ENCODE measurements at places on chromosomes 12 and 14.

DNA sequence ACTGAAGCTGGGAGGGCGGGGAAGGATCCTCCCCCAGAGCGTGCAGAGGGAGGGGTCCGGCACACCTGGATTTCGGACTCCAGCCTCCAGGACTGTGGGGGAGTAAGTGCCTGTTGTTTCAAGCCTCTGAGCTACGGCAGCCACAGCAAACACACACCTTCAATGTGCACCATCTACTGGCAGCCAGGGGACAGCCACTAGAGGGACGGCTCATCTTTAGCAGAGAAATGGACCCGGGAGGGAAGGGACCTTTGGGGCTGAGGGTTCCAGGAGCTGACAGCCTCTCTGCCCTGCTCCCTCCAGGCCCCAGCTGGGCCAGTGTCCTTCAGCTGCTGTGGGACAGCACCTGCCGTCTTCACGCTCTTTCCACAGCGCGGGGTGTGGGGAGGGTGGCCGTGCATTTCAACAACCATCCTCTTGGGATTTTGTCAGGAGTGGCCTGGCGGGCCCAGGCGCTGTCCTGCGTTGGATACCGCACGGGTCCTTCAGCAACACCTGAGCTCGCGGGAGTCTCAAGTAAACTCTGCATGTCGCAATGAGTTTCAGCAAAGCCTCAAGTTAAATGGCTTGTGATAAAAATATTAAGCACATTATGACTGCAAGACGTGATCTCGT is 209.2 kb upstream of the C14orf180 start:
- DNase-seq, result no peak

DNA sequence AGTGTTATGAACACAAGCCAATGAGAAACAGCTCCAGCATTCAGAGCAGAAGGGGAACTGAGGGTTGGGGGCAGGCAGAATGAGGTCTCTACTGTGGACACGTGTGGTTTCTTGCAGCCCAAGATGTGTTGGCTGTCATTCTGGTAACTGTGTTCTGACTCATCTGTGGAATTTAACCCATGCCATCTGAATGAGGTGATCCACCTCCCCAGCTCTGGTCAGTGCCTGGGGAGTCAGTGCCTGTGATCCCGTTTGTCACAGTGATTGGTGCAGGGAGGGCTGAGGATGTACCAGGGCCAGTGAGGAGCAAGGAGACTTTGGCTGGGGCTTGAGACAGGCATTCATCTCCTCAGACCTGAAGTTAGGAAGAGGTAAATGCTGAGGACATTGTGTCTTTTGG is 216.8 kb downstream of the MSRB3 start:
- DNase-seq, result no peak

- peak; percentile 9 for DNase-seq
These were observed 2.0 kb downstream of the SCYL2 start for GRCh38 chr12:100268835-100269564.

DNA sequence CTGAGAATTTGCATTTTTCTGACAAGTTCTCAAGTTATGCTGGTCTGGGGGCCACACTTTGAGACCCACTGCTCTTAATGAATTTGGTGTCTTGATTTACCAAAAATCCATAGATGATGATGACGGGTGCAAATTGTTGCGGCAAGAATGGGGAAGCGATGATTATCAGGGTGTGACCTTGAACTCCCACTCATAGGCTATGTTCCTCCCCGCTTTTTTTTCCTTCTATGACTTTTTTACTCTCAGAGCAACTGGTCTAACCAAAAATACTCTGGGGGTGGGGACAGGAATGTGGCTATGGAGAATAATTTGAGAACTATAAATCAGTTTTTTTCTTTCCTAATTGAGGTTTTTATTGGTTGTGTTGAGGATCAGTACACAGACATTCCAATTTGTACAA is 83.6 kb downstream of the PPFIBP1 start:
- peak; percentile 73 for DNase-seq

DNA sequence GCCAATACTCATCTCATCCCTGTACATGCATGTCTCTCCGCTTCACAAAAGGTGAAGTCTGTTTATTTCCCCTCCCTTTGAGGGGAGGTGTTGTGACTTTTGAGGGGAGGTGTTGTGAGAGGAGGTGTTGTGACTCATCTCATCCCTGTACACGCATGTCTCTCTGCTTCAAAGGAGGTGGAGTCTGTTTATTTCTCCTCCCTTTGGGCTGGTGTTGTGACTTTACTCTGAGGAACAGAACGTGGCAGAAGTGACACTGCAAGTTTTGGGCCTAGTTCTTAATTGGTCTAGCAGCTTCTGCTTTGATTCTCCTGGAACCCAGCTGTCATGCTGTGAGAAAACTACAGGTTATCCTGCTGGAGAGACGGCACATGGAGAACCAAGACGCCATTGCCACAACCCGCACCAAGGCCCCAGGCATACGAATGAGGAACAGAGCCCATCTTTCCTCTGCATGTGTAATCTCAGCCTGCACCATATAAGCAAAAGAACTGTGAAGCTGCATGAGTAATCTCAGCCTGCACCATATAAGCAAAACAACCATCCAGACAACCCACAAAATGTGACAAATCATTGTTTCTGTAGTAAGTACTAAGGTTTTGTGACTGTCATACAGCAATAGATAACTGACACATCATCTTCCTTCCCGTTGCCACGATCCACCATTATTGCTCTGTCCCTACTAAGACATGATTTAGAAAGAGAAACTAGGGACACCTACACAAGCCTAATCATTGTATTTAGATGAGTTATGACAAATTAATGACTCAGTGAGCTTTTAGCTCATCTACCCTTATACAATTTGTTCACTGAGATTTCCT is 30.0 kb downstream of the GALNT4 start:
- DNase-seq, result peak; percentile 92

- peak; percentile 96 for DNase-seq
These were observed 50.9 kb downstream of the ZFP36L1 start for GRCh38 chr14:68741839-68742470.

GRCh38 chr12:78792052-78792698 is 72.4 kb upstream of the SYT1 start:
- no peak for DNase-seq

- DNase-seq, result no peak
These were observed 77.9 kb downstream of the EP400 start for GRCh38 chr12:132027636-132028035.

DNA sequence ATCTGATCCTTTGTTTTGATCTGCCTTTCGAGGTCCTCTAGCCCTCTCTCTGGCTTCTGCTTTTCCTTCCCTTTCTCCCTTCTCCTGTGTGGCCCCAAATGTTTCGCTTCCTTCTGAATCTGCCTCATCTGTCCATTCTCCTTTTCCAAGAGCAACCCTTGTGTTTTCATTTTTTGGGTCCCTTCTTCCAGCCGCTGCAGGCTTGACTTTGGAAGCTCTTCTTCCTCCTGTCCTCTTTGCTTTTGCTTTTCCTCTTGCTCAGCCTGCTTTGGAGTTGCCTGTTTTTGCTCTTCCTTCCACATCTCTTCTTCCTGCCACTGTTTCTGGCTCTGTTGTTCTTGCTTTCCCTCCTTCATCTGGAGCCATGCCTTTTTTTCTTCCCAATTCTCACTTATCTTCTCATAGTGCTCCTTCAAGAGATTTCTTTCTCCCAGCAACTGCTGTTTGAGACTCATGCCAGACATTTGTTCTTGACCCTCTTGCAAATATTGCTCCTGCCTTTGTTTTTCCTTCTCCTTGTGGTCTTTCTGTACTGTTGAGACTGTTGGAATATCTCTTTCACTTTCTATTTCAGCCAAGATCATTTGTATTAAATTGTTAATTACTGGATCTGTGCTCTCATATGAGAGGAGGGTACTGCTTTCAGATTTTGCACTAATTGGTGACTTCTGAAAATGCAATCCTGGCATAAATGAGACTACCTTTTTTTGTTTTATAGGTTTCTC is 42.4 kb downstream of the FAM186A start:
- DNase-seq, result peak; percentile 11

DNA sequence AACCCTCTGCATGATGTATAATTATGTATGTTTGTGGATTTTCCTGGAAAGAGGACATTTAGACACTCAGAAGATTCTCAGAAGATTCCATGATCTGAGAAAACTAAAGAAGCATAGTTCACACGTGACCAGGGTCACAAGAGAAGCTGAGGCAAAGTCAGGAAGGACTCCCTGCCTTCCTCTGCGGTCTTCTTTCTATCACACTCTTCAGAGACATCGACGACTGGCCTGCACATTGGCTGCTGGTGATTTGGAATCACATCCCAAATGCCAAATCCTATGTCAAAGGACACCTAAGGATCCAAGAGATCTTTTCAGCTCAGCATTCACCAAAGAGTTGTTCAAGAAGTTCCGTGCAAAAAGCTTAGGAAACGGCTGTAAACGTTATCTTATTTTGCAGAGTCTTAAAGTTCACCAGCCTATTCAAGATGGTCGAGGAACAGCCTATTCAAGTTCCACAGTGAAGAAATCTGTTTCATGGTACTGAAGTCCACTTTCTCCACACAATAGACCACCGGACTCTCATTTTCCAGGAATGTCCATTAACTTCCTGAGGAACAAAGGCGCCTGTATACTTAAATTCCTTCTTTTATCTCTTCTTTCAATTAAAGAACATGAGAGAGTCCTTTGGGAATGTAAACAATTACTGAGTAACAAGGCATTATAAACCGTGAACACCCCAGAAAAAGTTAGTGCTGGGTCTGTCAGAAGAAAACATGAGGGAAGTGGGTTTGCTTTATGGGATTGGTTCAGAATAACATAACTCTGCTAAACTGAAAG is 42.1 kb downstream of the IGF1 start:
- no peak for DNase-seq

DNA sequence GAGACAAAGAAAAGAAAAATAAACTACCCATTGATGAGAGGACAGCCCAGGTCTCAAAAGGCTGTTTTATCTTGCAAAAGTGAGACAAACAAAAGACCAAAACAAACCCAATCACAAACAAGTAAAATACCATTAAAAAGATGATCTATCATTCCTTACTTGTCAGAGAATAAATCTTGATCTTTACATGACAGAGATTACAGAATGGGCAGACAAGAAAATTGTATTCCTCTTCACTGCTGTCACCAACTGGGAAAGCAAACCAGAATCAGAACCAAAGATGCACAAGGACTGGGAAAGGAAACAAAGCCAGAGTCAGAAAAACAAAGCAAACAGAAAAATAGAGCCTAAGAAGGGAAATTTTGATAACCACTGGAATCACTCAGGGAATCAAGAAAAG is 444.0 kb upstream of the PDE3A start:
- DNase-seq, result no peak

DNA sequence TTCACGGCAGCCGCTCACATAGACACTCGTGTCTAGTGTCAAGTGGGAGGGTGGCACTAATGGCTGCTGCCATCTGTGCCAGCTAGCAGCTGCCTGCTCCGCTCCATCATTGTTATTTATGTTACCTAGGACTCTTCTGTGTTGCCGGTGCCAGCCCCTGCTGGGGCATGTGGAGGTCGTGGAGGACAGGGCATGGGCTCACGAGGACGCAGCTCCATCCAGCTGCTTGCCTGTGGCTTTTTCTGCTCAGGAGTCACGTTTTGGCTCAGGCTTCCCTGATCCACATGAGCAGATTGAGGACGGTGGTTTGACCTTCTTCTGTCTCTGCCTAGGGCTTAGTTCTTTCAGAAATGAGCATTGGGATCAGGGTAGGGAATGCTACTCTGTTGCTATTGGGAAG is 31.2 kb downstream of the TPCN1 start:
- no peak for DNase-seq

- DNase-seq, result no peak
These were observed 170.6 kb upstream of the MDGA2 start for GRCh38 chr14:47846008-47846407.

- DNase-seq, result no peak
These were observed 156.7 kb downstream of the KIF26A start for GRCh38 chr14:104294983-104295680.

GRCh38 chr12:31477687-31478086 is 113.2 kb downstream of the DENND5B start:
- peak; percentile 41 for DNase-seq

DNA sequence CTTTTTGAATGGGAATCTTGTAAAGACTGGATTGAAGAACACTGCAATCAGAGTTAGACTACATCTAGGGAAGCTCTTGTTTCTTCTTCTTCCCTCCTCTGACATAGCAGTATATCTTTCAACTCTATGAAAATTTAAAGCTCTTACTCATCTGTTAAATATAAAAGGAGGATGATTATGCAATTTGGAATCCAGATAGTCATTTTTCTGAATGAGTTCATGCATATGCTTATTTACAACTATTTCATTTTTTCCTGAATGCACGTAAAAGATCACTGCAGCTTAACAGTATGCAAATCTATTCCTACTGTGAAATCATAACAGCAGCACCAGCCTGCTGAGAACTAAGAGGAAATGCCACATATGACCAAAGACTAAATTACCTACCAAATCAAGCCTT is 133.5 kb upstream of the TMCC3 start:
- no peak for DNase-seq

- no peak for DNase-seq
These were observed 158.5 kb downstream of the FOXA1 start for GRCh38 chr14:37436519-37436918.

DNA sequence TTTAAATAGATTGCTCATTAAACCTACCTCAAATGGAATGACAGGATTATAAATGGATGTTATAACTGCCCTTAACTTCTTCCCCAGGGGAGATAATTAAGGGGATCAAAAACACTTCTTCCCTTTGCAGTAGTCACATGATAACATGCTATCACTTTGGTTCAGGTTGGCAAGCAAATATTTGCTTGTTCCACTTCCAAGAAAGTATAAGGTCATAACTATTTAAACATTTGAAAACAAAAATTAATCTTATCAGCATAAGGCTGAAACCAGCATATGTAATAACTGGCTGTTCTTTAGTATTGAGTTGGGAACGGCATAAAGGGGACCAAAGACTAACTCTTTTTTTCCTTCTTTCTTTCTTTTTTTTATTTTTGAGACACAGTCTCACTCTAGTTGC is 2.4 kb upstream of the LYZ start:
- no peak for DNase-seq

DNA sequence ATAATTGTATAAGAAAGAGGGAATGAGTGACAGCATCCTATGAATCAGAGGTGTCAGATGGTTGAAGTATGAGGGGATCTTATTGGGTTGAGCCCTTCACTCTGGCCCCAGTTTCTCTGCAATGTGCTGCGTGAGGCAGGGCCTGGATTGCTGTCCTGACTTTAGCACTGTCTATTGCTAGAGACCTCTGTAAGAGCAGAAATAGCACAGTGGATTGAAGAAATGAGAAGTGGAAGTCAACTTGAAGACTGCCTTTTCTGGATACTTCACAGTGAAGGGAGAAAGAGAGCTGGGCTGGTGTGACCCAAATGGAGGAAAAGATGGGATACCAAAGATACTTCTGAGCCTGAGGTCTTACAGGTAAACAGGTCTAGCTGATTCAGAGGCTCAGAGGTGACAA is 5.8 kb downstream of the ASCL4 start:
- DNase-seq, result peak; percentile 20
